Left renal pelvis (tissue), 4 donors: ENCODE measurements at places on chromosomes 7 and 10. TPM values are rescaled to one million over a fixed set of nuclear protein-coding genes. Genes with fewer than 3 reads are reported as not detected.

Gene NEBL
- 92.3 TPM for polyA plus RNA-seq

Gene TLX1
- polyA plus RNA-seq = not detected

Gene UCMA
- polyA plus RNA-seq = not detected

Gene WDR86
- polyA plus RNA-seq = 17.3 TPM

Gene SLF2
- polyA plus RNA-seq = 31.4 TPM
